ENCODE measurements at places on chromosomes 13 and 19.

DNA sequence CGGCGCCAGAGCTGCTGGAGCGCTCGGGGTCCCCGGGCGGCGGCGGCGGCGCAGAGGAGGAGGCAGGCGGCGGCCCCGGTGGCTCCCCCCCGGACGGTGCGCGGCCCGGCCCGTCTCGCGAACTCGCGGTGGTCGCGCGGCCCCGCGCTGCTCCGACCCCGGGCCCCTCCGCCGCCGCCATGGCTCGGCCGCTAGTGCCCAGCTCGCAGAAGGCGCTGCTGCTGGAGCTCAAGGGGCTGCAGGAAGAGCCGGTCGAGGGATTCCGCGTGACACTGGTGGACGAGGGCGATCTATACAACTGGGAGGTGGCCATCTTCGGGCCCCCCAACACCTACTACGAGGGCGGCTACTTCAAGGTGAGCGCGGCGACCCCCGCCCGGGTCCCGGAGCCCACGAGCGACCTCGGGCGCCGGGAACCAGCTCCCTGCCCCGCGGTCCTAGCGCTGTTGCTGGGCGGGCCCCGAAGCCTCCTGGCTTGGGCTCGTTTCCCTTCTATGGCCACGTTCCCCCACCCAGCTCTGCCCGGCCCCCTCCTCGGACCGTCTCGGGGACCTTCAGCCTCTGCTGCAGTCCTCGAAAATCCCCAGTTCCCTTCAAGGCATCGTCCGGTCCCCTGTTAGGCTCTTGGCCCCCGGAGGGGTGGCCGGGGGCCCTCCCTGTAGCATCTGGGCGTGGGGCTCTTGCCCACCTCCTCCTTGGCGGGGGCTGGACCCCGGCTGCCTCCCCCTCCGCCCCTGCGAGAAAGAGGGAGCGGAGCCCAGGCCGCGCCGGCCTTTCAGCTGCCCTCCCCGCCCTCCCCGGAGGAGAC lies at the start of gene CDC34:
CDC34 (plus strand) TSS at position 8 of the 808 bp plus-strand sequence; CDS start at position 180, 172 bp downstream.
- DNase-seq: peak; percentile 27

GRCh38 chr13:42623916-42624315 lies 50.0 kb downstream of the TNFSF11 start:
- no peak for DNase-seq

- DNase-seq: no peak
Measured at GRCh38 chr19:21508198-21508597, 2.8 kb downstream of the ZNF429 start.

- no peak for DNase-seq
Measured at GRCh38 chr13:25186187-25186586, 14.1 kb upstream of the AMER2 start.

GRCh38 chr13:90415902-90416301 lies 931.6 kb upstream of the MIR17HG start:
- DNase-seq: no peak

DNA sequence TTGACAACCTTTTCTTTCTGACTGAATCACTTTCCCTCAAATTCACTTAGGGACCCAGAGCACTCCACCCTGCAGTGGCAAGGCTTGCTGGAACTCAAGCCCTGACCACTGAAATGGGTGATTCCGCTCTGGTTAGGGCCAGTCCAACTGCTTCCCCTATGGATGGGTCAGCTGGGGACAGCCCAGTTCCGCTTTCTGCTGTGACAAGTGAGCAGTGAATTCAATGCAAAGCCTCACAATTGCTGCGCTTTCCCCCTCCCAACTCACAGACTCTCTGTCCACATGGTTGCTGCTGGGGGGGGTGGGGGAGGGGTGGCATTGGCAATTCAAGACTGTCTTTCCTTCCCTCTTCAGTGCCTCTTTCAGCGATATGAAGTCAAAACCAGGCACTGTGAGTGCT lies 18.7 kb downstream of the CD70 start:
- no peak for DNase-seq

DNA sequence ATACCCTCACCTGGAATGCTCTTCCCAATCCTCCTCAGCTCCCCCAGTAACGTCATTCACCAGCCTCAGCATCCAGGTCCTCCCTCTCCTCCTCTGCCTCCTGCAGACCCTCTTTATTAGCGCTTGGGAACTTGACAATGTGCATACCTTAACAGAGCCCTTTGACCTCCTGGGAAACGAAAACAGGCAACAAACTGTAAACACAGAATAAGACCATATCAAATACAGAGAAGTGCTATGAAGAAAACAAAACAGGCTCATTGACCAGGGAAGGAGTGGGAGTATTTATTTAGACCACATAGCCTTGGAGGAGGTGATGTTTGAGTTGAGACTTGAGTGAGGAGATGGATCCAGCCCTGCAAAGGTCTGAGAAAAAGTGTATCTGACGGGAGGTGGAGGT lies 107.9 kb upstream of the SLC7A1 start:
- DNase-seq: no peak

DNA sequence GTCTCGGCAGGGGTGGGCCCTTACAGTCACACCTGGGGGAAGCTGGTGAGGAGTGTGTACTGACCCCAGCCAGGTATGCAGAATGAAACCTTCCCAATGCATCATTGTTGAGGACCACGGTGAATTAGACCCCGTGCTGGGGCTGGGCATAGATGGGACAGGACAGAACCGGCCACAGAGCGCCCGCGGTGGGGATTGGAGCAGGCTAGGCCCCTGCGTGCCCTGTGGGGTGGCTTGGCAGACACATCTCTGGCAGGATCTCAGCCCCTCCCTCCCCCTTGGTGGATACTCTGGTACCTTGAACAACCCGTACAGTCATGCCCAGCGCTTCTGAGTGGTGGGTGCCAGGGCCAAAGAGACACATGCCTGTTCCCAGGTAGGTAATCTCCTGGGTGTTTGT lies 200.6 kb downstream of the TEX29 start:
- DNase-seq: no peak

- no peak for DNase-seq
Measured at GRCh38 chr13:30652746-30653386, 35.1 kb downstream of the USPL1 start.

All from germinal center (tissue), 1 donor.